ENCODE measurements at places on chromosomes 12 and 14.

DNA sequence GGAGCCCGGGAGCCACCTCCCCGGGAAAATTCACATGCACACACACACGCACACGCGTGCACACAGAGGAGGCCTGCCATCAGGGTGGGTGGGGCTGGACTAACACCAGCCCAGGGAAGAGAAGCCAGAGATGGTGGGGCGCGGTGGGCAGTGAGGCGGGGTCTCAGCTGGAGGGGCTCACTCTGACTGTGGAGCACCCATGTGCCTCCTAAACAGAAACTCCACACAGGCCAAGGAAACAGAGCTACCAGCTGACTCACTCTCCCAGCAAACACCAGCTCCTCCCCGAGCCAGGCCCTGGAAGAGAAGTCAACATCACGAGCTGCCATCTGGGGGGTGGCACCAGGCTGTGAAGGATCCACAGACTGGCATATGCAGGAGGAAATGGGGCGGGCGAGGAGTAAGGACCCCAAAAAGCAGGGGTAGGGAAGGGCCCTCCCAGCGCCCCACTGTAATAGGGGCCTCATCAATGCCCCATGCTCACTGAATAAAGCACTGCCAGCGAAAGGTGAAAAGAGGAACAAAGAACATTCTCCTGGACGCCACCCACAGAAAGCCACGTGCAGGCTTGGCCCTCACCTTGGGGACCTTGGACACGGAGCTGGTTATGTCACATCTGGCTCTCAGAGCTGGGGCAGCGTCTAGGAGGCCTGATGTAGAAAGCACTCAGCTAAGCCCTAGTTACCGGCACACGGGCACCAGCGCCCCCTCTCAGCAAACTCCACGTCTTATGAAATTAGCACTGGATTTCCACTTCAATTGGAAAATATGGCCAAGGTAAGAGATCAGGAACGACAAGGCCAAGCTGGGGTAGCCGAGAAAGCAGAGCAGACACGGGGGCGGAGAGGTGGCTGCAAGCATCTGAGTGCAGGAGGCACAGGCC lies 8.4 kb upstream of the INF2 start:
- peak; percentile 69 for DNase-seq

- no peak for DNase-seq
These were observed 96.1 kb downstream of the TRHDE start for GRCh38 chr12:72368298-72368697.

DNA sequence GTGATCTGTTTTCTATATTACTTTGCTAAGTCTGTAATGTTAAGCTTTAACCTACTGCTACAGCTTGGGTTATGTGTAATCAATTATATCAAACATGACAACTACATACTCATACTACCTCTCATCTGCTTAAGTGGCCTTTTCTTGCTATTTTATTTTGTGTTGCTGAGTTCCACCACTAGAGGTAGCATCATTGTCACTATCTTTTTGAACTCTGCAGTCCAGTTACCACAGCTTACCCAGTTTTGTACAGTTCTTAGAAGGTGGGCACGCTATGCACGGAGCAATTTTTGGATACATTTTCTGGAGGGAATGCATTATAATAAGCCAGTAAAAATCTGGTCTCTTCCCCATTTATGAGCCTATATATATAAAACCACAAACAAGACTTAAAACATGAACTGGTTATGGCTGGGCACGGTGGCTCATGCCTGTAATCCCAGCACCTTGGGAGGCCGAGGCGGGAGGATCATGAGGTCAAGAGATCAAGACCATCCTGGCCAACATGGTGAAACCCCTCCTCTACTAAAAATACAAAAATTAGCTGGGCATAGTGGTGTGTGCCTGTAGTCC lies 48.5 kb downstream of the SAV1 start:
- DNase-seq = no peak

DNA sequence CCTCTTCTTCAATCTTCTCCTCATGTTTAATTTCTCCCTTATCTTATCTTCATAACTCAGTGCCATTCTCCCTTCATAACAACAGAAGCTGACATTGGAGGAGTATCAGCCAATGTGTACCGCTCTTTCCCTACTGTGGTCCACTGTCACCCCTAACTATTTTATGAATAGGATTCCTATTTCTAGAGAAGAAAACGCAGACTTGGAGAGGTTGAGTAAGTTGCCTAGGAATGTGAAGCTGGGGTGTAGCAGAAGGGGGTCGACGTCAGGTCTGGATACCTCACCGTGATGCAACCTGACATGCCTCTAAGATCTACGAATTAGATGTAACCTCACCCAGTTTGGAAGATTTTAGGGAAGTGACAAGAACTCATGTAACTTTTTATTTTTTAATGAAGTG lies 17.1 kb downstream of the LMO3 start:
- no peak for DNase-seq

- no peak for DNase-seq
These were observed 26.4 kb downstream of the FAM222A start for GRCh38 chr12:109739747-109740693.

DNA sequence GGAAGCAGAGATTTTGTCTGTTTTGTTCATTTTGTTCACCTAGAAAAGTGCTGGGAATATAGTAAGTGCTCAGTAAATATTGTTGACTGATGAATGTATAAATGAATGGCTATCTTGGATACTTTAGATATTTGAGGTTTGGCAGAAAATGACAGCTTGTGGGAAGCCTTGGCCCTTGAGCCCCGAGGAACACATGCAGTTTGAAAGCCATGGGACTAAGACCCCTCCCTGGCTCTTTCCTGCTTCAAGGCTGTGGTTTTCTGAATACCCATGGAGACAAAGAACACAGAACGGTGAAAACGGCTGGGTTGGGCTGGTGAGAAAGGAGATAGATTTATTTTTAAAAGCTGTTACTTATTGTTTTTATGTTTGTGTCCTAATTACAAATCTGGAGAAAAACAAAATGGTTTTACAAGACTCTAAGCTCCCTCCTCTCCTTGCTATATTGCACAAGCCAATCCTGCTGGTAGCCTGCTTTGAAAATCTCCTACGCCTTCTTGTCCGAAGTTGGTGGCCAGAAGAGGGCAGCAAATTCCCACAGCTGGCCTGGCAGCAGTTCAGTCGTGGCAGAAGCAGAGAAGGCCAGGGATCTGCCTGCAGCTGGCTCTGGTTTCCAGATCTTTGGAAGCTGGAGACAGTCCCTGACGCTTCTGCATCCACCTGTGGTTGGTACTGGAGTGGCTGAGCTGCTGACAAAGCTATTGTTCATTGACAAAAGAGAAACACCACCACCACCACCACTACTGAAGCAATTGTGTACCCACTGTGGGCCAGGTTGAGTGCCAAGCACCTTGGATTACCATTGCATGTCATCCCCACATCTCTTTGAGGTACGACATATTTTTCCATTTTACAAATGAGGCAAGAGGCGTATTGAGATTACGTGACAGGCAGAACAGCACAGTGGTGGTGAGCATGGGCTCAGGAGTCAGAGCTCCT lies 5.2 kb upstream of the KRT85 start:
- peak; percentile 83 for DNase-seq

DNA sequence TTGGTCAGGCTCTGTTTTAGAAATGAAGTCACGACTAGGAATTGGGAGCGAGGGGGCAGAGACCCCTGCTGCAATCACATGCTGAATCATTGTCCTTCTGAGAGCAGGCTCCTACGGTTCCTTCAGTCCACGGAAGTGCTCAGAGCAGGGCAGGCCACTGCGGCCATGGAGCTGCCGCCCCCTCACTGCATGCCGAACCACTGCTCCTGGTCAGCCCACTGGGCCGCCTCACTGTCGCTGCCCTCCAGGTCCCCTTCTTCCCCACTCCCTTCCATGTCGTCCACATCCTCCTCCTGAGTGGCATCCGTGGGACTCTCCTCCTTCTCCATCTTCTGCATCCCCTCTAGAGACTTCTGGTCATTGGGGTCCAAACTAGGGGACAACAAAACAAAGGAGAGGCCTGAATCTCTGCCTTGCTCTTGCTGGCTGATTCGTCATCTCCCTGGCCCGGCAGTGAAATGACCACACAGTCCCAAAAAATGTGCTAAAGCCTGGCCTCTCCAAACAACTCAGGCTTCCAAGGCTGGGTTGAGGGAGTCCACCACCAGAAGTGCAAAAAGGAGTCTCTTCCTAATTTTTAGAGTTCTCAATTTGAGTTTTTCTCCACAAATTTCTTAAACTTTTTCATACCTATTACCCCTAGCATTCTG lies 29.4 kb downstream of the ANAPC7 start:
- DNase-seq = no peak

DNA sequence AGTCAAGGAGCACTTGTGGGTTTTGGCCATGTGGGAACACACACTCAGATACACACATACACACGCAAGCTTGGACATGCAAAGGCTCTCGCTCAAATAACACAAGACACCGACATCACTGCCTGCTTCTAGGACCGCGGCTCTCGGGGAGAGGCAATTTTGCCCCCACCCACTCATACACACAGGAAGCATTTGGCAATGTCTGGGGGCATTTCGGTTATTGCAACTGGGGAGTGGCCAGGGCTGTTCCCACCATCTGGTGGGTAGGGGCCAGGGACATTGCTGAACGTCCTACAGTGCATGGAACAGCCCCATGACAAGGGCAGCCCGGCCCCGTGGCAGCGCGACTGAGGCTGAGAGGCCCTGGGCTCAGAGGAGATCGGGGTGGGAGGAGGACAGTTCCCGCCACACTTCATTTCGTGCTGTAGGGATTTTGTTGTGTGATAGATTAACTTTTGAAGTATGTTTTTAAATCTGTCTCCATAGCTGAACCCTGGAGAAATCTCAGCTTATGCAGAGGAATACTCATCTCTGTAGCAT lies 35.6 kb downstream of the RIMBP2 start:
- no peak for DNase-seq

GRCh38 chr12:11681207-11681606 lies 31.7 kb downstream of the ETV6 start:
- no peak for DNase-seq

DNA sequence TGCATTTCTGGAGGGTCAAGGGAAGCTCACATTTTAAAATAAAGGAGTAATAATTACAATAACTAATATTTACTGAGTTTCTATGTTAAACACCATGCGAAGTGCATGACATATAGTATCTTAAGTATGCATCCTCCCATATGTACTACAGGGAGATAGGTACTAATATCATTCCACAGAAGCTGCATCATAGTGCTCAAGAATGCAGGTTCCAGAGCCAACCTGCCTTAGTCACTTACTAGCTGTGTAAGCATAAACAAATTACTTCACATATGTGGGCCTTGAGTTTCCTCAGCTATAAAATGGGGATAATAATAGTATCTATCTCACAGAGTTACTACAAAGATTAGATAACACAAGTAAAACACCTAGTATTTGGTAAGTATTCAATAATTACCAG lies 18.3 kb downstream of the ARMH4 start:
- DNase-seq = no peak

- DNase-seq = no peak
These were observed 402.2 kb downstream of the AEBP2 start for GRCh38 chr12:19841451-19841850.

DNA sequence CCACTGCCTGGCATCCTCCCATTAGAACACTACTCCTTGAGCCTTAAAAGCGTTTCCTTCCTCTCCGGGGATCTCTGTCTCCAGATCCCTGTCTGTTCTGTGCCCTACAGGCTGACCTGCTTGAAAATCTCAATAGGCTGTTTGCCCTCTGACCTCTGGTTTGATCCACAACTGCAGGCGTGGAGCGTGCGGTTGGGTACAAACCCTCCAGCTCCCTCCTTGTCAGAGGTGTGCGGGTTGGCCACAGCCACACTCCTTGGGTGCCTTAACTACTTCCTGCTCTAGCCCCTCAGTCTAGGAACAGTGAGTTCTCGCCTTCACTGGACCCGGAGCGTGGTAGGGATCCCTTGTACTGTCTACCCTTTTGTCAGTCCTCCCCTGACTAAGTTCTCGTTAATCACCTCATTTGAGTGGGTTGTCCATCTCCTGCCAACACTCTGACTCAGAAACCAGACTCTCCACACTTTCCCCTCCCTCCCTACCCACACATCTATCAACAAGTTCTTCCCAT lies 33.1 kb downstream of the CMKLR1 start:
- DNase-seq = no peak

GRCh38 chr12:109701064-109701463 lies 12.6 kb upstream of the FAM222A start:
- no peak for DNase-seq

GRCh38 chr12:9749640-9750039 lies 11.1 kb downstream of the CD69 start:
- DNase-seq = no peak

GRCh38 chr14:100887728-100888335 lies 15.7 kb downstream of the RTL1 start:
- no peak for DNase-seq

GRCh38 chr12:41530441-41530840 lies 342.3 kb downstream of the PDZRN4 start:
- DNase-seq = no peak

DNA sequence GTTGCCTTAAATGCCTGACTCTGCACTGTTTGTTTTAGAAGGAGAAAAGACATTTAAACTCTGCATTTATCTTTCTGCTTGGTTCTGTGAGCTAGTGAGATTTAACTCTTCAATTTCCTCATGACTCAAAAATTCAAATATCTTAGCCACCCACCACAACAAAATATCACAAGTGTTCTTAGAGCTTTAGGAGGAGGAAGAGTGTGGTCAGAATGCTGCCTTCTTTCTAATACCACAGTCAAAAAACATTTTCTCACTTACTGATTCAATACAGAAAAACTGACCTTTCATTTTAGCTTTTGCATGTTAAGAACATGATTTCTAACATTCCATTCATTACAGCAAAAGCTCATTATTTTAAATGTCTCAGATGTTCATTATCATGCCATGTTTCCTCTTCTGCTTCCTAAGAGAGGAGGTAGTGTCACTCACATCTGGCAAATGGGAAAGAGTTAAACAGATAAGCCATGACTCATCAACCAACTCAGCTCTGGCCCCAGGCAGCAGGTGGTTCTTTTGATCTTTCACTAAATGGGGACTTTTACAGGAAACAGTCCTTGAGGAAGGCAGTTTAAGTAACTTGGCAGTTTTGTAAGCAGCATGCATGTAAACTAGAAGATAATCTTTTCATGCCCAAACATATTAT lies 56.4 kb upstream of the RNU6-8 start:
- DNase-seq = no peak

DNA sequence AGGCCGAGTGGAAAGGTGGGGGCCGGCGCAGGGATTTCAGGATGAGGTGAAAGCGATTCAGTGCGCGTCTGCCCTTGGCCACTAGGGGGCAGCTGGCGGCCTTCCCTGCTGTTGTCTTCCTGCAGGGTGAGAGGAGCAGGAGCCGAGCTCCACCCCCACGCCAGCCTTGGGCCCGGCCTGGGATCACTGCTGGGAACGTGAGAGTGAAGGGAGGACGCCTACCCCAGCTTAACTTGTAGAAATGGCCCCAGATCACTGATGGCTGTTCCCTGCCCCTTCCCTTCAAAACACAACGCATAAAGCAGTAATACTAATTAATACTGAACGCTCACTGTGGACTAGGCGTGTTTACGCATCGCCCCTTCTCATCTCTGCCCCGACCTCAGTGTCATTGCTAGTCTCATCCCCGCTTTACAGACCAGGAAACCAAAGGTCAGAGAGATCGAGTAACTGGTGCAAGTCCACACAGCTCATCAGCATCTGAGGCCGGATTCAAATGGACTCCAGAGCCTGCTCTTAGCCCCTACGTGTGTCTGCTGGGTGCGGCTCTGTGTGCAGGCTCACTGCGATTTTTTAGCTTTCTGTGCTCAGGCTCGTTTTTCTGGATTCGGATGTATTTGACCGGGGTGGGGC lies 24.3 kb downstream of the MVK start:
- DNase-seq = peak; percentile 94

GRCh38 chr12:26252946-26253345 lies 57.6 kb downstream of the SSPN start:
- no peak for DNase-seq
